D721Med (cell line): ENCODE measurements at places on chromosomes 7 and 10.

- no peak for DNase-seq
Measured at GRCh38 chr10:95056744-95057363, 12.4 kb downstream of the CYP2C8 start.

GRCh38 chr10:105128111-105128510 is 487.0 kb downstream of the SORCS3 start:
- DNase-seq = no peak

GRCh38 chr10:32057036-32057372 is 779 bp upstream of the KIF5B start:
- DNase-seq = no peak

- DNase-seq = no peak
Measured at GRCh38 chr7:36137258-36137657, 15.8 kb upstream of the EEPD1 start.

DNA sequence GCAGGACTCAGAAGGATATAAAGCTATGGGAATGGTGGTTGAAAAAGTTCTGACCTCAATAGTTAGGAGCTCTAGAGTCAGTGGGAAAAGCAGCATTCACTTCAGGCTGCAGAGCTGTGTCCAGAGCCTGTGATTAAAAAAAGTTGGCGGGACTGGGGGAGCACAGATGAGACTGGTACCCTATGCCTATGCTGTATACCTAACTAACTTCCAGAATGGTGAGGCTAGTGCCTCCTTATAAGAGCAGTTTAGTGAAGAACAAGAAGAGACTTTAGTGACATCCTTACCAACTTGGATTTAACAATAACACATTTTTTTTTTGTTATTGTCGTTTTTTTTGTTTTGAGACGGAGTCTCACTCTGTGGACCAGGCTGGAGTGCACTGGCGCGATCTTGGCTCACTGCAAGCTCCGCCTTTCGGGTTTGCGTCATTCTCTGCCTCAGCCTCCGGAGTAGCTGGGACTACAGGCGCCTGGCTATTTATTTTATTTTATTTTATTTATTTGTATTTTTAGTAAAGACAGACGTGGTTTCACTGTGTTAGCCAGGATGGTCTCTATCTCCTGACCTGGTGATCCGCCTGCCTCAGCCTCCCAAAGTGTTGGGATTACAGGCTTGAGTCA is 6.6 kb upstream of the ZNF282 start:
- no peak for DNase-seq

- no peak for DNase-seq
Measured at GRCh38 chr10:62121187-62121530, 147.5 kb downstream of the RTKN2 start.

DNA sequence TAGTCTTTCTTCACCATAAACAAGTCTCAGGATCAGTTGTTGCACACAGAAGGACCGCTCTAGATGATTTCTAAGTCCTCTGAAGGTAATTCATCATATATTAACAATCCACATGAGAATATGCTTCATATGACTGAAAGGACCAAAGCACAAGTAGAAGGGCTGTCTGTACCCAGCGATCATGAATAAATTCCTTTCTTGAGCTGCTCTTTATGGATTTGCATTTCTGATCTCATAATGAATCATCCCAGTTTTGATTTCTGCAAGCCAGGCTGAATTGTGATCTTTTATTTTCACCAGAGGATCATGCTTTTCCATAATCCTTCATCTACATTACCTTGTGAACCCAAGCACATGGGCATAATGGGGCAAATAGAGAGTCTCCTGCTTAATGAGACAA is 675.6 kb downstream of the MAGI2 start:
- no peak for DNase-seq

GRCh38 chr10:8758029-8758428 is 703.5 kb downstream of the GATA3 start:
- DNase-seq = no peak

DNA sequence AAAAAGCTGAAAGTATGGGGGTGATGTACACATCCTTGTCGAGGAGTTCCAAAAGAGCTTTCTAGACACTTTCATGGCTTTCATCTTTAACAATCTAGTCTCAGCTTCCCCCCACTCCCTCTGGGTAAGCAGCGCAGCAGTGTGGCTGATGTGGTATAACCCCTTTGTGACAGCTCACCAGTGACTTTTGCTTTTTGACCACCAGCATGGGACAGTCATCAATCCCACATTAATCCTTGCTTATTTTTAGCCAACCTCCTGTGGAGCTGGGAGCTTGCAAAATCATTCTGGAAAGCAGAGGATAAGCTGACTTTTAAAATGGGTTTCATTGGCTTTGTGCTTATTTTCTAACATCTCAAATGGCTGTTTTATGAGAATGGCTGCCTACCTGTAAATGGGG is 272.7 kb downstream of the HDAC9 start:
- DNase-seq = no peak

- DNase-seq = no peak
Measured at GRCh38 chr10:635088-635861, 54.2 kb downstream of the DIP2C start.

DNA sequence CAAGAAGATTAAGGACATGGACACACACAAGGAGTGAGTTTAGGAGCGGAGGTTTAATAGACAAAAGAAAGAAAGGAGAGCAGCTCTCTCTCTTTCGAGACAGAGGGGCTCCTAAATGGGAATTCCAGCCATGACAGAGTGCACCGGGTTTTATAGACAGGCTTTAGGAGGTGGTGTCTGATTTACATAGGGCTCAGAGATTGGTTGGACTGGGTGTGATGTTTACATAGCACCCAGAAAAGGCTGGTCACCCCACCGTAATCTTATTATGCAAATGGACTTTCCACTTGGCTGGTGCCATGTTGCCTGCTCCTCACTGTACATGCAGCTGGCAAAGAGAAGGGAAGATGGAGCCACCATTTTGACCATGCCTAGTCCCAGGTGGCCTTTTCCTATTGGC is 28.4 kb upstream of the MRC1 start:
- no peak for DNase-seq

DNA sequence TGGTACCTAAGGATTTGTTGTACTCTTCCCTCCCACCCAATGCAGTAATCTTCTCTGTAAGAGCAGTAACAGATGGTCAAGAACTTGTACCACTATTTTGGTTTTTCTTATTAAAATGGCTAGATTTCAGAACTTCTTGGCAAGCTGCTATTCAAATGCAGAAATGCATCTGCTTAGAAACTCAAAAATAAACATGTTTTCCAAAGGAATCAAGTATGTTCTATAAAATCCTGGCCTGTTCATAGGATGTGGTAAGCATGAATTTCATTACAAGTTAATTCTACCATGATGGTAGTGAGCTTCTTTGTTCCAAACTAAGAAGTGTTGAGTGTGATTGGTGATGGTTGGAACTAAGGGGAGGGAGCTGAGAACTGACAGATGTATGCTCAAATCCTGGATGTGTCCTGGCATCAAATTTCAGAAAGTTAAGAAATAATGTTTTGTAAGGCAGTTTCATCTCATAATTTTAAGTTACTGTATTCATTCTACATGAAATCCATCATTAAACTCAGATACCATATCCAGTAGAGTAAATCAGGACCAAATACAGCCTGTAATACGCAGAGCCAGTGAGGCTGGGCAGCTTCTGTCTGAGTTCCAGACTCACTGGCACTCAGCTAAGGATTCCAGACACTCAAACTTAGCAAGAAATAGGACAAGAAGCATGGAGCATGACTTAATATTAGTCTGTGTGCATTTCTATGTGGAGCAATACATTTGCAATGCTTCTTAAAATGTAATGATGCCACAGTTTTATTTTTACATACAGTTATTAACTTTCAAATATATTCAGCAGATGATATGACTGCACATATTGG is 119.6 kb downstream of the TES start:
- DNase-seq = no peak

DNA sequence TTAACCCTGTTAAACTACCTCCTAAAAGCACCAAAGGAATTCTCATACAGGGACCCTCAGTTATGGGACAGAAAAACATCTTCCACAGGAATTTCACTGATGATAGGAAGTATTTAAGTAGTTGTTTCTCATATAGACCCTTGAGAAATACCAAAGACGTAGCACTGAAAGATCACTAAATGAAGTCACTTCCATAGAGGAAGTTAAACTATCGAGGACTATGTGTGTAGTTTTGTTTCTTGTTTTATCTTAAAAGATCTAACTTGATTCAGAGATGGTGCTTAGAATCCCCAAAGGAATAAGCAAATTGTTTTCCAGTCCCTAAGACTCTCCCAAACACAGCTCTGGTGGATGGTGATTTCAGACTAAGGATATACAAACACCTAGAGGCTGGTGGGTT is 94.8 kb upstream of the AFAP1L2 start:
- DNase-seq = no peak

- no peak for DNase-seq
Measured at GRCh38 chr7:519484-520390, at the start of gene PDGFA. Gene PDGFA (minus strand): TSS chr7:519846. CDS start chr7:519001, 845 bp downstream.

- no peak for DNase-seq
Measured at GRCh38 chr7:128891942-128892269, 18.6 kb downstream of the KCP start.

DNA sequence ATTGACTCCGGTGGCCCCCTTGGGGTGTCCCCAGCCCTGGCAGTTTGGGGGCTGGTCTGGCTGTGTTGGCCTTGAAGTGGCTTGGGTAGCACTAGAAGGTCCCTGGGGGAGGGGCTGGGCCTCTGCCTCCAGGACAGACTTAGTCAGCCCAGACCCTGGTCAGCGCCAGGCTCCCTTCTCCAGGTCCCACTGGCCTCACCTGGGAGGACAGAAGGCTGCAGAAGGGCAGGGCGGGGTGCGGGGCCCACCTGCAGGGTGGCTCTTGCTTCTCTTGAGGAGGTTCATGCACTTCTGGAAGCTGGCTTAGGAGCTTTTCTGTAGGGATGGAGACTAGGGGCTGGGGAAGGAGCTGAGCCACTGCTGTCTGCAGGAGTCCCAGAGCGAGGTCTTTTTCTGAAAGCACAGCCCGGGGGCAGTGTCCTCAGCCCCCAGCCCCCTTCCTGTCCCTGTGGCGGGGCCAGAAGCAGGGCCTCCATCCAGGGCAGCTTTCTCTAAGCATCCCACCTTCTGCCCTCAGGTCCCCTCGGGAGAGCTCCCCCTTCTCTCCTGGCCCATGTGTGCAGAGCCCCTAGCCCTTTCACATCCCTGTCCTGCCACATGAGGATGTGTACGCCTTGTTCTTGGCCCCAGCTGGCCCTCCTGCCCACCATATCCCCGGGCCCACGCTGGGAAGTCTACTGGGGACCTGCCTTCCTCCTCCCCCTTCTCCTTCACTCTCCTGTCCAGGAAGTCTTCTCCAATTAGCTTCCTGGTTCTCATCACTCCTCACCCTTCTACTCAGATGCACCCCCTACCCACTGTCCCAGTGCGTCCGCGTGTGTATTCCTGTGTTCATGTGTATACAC is 11.0 kb downstream of the TBATA start:
- no peak for DNase-seq

DNA sequence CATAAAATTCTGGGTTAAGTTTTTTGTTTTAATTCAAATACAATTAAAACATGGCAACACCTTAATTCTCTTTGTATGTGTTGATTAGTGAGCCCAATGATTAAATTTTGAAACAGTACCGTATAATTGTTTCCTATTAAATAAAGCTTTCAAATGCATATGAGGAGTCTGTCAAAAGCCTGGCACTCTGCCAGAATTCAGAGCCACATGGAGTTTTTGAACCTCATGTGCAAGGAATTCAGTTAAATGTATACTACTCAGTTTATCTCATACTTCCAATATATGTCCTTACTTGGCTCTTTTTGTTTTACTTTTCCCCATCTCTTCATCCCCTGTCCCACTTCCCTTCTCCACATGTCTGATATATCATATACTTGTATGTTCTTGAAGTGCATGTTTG is 165.6 kb upstream of the FAM3C start:
- no peak for DNase-seq

DNA sequence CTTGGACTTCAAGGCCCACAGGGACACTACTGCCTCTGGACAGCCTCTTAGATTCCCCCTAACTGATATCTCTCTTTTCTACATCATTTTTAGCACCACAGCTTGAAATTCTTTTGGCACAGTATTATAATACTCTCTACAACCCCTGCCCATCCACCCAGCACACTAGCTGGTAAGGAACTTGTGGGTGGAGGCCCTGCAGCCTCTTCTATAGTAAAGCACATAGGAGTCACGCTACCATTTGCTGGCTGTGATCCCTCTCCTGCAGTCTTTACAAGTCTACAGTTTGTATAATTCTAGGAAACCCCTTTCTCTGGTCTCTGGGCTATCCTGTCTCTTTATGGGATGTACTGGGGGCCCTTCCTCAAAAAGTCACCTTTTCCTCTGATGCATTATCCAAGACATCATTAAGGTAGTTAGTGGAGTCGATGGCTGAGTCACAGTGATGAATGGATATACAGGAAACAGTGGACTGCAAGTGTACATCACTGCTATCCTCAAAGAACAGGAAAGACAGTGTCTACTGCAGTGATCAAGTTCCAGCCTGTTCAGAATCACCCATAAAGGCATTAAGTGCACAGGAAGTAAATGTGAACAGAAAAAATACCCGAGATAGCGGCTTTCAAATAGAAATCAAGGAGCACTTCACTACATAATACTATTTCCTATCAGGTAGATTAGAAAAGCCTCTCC is 54.4 kb downstream of the STK17A start:
- no peak for DNase-seq

DNA sequence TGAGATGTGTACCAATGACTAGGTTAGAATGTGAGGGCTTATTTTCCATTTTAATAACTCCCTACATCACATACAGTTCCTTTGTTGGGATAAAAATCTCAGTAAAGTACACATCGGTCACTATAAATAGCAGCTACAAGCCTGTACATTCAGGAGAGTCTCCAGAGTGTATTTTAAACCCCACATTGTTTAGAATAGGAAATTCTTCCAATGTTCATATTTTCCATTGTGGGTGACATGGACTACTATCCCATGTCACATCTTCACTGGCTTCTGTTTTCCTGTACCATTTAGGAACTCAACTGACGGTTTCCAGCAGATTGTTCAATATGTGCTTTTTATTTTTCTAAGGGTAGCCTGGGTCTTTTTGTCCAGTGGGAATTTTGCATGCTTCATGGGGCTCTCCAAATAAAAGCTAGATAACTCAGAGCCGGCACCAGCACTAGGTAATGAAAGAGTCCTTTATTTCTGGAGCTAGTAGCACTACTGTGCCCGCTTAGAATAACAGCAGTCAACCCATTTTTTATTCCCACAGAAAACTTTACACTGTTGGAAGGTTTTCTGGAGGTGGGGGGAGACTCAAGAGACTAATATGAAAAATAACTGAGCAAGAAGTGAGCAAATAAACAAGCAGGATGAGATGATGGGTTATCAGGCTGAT is 100.5 kb downstream of the CALD1 start:
- DNase-seq = no peak

DNA sequence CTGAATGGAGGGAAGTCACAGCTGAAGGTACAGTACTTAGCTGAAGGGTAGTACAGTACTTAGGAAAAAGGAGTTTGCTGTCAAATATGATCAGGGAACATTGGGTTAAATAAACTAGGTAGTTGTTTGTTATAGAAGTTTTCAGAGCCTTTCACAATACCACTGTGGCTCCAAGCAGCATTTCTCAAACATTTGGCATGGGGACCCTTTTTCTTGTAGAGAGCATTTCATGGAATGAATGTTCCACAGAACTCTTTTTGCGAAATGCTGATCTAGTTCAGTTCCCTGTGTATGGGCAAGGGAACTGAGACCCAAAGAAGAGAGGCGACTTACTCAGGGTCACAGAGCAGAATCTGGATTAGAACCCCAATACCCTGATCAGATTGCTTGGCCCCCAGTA is 31.5 kb upstream of the DDX50 start:
- no peak for DNase-seq
